ENCODE measurements at places on chromosomes 4 and X.

GRCh38 chrX:136523770-136524169, 8.2 kb upstream of the VGLL1 start:
- no peak for DNase-seq

DNA sequence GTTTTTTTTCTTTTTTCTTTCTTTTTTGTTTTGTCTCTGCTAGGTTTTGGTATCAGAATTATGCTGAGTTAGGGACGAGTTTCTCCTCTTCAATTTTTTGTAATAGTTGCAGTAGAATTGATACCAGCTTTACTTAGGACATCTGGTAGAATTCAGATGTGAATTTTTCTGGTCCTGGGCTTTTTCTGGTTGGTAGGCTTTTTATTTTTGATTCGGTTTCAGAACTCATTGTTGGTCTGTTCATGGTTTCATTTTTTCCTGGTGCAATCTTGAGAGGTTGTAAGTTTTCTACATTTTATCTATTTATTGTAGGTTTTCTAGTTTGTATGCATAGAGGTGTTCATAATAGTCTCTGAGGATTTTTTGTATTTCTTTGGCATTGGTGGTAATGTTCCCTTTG, 498.1 kb upstream of the CPEB2 start:
- no peak for DNase-seq

- no peak for DNase-seq
Measured at GRCh38 chr4:175787948-175788347, 24.1 kb downstream of the GPM6A start.

GRCh38 chr4:41556526-41556925, 18.6 kb downstream of the LIMCH1 start:
- DNase-seq, result no peak

DNA sequence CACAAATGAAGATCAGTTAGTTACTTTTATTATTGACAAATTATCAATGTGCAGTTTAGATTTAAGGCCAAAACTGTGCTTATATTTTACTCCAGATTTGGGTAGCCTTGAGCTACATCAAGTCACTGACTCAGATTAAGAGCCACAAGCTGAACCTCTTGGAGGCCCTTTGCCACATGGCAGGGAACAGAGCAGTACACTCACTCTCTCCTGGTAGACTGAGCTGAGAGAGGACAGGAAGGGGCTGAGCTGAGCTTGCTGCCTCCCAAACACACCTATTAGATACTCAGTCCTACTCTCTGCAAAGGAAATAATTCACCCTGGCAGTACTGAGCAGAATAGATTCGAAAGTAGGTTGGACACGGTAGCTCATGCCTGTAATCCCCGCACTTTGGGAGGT, 7.8 kb downstream of the STAP1 start:
- no peak for DNase-seq

DNA sequence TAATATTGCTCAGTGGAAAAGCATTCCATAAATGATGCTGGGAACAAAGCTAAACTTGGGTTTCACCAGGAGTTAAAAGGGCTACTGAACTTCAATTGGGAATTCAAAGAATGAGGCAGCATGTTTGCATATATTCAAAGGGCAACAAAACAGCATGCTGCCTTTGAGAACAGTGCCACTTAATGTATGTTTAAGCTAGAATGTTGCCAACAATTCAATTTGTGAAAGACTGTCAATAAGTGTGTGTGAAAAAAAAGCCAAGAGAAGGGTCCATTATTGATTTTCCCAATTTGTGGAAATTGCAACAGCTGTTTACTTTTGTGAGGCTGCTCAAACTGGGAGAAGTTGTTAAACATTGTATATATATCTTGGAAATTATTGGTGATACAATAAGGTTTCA, 701.9 kb upstream of the ACTRT1 start:
- DNase-seq, result no peak

- no peak for DNase-seq
Measured at GRCh38 chr4:55851885-55852284, 1.6 kb upstream of the EXOC1 start.

DNA sequence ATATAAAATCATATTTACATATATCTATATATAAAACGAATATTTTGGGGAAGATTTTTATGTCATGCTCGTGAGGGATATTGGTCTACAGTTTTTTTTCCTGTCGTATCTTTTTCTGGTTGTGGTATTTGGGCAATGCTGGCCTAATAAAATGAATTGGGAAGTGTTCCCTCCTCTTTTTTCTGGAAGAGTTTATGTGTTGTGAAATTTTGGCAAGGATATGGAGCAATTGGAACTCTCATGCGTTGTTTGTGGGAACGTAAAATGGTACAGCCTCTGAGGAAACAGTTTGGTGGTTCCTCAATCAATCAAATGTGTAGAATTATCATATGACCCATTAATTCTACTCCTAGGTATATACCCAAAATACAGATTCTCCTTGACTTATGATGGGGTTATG, 69.8 kb downstream of the ZNF182 start:
- DNase-seq, result no peak

DNA sequence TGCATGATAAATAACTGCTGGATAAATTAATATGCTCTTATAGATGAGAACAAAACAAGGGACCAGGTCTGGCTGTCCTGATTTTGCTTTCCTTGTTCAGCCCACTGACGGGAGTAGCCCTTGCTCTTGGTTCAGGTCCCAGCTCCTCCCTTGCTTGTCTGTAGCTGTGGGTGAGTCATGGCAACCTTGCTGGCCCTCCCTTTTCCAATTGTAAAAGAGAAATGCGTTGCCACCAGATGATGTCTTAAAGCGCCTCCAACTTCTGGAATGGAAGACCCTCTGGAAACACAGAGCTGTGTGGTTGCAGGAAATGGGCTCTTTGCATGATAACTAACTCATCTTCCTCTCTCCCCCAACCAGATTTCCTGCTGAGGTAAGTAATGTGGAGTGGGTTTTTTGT, 171.4 kb downstream of the AASDH start:
- DNase-seq, result no peak

DNA sequence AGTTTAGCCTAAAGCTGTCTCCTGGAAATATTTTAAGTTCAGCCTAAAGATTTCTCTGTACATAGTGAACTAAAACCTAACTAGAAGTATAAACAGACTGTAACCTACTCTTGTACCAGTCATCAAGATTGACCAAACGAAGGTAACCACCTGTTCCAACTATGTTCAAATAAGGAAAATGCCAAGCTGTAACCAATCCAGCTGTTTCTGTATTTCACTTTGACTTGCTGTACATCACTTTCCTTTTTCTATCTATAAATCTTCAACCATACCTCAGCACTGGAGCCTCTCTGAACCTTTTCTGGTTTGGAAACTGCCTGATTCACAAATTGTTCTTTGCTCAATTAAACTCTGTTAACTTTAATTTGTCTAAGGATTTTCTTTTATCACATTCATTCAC, 3.1 kb upstream of the CYSLTR1 start:
- no peak for DNase-seq

DNA sequence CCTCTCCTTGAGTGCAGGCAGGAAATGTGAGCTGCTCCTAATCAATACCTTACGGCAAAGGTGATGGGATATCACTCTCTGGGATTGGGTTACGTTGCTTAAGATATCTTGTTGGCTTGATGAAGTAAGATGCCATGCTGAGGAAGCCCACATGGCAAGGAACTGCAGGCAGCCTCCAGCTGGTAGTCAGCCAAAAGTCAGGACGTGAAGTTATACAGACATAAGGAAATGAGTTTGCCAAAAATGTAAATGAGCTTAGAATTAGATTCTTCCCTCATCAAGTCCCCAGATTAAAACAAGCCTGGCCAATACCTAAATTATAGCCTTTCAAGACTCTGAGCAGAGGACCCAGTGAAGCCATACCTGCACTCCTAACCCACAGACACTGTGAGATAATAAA, 155.0 kb downstream of the QDPR start:
- no peak for DNase-seq

DNA sequence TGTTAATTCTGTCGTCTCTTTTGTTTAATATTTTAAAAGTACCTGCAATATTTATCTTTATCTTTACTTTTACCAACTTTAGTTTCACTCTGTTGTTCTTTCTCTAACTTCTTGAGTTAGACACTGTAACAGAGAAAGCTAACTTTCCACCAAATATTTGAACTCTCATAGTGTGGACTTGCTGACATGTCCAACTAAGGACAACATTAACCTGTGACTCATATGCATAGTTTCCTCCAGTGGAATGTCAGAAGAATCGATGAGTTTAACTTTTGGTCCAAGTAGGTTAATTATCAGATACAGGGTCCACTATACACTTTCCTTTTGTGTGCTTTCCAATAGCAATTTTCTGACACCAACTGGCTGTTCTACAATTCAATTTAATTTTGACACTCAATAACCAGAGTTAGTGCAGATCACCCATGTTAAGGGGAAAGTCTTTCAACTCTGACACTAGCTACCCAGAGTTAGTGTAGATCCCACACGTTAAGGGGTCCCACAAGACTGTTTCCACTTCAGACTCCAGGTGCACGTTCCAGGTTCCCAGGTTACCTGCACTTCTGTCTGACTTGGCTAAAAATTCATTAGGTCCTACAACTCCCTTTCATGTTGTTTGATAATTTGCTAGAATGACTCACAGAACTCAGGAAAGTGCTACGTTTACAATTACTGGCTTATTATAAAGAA, 559.0 kb upstream of the AMOT start:
- DNase-seq, result no peak

DNA sequence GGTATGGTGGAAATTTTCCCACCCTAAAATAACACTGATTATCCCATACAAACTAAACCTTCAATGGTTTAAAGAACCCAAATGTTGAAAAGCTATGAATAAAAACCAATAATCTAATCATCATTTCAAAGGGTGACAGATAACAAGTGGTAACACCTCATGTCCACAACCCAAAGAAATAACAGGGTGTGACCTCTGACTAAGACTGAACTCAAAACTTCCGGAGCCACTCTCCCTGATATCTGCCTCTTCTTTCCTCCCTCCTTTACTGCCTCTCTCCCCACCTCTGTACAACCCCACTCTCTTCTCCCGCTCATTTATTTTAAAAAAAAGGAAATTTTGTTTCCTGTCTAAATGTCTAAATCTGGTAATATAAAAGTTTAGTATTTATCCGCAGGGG, 11.5 kb downstream of the FBXW7 start:
- no peak for DNase-seq

DNA sequence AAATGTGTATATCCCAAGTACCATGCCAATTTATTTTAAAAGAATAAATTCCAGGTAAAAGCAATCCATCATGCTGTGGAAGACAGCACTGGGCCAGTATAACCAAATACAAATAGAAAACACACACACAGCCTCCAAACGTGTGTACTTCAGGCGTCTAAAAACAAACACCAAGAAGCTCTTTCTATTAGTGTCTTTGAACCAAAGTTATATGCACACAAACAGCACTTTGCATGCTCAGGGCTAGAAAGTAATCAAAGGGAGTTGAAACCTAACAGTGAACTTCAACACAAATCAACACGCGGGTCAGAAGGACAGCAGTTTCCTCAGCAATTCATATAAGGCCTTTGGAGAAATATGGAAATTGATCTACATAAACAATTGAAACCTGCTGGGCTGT, 15.4 kb downstream of the GASK1B start:
- DNase-seq, result no peak

DNA sequence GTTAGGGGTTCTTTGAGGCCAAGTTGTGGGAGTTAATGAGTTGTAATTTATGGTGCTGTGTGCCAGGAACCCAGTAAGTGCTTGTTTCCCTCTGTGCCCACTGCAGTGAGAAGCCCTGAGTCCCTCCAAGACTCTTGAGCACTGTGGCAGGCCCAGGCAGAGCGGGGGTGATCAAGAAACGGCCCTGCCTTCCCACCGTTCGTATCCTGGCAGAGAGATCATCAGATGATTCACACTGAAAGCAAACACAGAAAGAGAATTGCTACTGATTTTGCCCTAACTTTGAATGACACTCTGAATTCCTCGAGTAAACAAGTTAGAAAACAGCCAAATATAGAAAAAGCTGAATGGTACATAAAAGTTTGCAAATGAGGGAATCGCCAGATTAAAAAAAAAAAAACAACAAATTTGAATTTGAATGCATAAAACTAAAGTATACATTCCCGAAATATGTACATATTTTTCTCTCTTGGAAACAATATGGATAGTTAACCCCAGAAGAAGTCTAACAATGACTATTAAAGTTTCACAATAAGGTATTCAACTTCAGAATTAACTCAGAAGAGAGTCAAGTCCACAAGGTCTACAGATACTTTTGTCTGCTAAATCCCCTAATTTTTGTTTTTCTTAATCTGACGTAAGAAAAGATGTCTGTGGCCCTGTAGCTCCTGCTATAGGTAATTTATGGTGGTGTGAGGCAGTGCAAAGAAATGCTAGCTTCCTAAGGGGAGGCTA, 71.8 kb downstream of the AFAP1 start:
- DNase-seq, result no peak

DNA sequence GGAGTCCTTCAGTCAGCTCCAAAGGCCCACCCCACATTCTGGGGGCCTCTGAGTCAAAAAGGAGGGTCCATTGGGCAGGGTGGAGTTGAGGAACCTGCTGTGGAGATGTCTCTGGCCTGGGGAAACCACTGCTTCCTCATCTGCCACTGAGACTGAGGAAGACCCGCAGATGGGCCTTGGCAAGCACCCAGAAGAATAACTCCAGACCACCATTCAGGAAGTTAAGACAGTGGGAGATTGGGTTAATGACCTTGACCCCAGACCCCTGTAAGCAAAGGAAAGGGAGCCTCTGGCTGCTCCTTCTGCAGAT, 8.1 kb upstream of the HSD17B10 start:
- no peak for DNase-seq

DNA sequence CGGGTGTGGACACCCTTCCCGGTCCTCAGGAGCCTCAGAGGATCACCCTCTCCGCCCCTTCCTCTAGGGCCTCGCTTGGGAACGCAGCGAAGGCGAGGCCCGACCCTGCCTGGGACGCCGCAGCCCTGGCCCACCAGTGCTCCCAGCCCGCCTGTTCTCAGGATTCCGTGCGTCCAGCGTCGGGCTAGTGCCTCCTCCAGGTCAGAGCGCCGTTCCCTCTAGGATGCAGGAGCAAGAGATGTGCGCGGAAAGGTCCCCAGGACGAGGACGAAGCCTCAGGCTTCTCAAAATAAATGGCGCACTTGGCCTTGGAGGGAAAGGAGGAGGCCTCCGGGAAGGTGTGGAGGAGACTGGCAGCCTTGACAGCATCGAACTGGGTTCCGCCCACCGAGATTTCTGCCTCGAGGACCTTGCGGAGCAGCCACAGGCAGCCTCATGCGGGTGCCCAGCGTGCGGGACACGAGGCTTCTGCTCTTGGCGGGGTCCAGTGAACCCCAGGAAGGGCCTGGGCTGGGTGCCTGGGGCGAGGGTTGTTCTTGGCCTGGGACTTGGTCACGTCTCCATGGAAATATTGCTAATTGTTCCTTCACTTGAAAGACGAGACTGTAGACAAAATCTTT, 35.1 kb downstream of the PITX2 start:
- DNase-seq, result no peak

- DNase-seq, result no peak
Measured at GRCh38 chr4:152424977-152425376, 110.9 kb downstream of the FBXW7 start.
